Hematopoietic multipotent progenitor cell treated with erythropoietin and hydrocortisone succinate and interleukin-3 and kit ligand, for 15 days (in vitro differentiated cells): ENCODE measurements at places on chromosomes 2 and 18.

DNA sequence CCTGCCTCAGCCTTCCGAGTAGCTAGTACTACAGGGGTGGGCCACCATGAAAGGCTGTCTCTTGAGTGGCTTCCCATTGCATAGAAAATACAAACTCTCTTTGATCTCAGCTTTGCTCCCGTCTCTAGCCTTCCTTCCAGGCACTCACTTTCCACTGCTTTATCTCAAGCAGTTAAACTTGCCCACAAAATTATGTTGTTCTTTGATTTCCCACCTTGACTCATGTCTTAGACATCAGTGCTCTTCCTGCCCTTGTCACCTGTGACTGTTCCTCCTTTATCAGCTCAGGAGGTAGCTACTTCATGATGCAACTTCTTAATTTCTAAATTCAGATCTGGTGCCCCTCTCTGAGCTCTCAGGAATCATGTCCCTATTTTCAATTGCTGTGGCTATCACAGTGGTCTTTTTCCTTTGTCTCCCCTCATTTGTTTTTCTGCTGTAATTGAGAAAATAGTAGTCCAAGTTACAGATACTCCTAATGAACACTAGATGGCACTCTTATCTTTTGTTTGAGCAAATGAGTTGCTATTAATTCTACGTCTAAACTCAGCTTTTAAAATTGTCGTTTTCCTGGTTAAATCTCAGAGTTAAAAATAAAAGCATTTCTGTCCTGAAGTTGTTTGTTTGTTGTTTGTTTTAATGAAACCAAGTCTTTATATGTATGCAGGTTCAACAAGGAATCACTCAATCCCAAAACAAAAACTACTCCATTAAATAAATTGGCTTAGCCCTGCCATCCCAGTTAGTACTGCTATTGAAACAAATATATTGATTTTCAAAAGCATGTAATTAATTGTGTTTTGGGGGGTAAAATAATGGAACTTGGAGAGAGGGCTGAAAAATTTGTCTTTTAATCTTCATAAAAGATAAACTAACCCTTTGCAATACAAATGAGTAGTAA, 46.9 kb upstream of the GREB1L start:
- peak; percentile 51 for DNase-seq

GRCh38 chr18:51266773-51267172, 69.3 kb upstream of the MEX3C start:
- no peak for DNase-seq

DNA sequence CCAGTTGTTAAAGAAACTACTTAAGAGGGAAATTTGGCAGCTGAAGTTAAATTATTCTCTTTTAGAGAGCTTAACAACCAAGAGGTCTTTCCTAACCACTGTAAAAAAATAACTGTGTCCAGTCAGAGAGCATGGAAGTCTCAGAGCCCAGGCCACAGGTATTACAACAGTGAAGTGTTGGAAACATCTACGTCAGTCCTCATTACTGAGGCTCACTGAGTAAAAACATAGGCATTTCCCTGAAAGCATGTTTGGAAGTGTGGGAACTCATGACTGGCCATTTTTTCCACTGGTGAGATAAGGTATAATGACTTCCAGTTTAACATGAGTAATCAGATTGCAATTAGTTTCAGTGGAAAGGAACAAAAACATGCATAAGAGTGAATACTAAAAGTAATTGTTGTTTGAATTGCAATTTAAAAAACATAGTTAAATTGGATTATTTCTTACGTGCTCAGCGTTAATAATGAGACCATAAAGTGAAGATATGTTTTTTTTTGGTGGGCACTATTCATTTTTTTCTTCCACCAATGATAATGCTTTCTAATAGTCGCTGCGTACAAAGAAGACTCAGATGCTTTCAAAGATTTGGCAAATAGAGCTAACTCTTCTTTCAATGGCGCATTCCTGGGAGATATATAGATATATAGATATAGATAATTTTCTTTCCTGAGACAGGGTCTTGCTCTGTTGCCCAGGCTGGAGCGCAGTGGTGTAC, 60.8 kb downstream of the EFEMP1 start:
- DNase-seq, result no peak

- no peak for DNase-seq
These were observed 820.6 kb upstream of the PIK3C3 start for GRCh38 chr18:41134426-41134825.

DNA sequence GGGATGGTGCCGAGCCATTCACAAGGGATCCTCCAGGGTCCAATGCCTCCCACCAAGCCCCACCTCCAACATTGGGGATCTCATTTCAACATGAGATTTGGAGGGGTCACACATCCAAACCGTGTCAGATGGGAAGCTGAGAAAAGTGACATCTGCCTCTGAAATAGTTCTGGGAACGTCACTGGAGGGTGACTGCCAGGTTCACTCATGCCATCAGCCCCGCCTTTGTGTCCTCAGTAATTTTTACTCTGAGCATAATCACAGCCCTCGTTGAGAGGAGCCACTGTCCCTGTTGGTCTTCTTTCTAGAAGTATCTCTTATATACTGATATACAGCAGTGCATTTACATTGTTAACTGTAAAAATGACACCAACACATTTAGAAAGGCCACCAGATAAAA, 67.4 kb downstream of the KLHL29 start:
- no peak for DNase-seq

DNA sequence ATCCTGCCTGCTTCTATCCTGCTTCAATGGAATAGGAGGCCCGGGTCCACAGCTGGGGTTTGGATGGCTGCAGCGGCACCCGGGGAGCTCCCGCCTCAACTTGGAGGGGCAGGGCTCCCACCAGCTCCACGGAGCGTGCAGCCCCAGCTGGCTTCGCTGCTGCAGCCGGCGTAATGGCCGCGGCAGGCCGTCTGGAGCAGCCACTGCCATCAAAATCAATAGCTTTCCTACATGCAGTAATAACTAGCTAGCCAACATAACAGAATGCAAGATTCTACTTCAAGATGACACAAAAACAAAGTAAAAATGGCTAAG, 154.2 kb upstream of the RMP24 start:
- no peak for DNase-seq

GRCh38 chr2:178629463-178629862, 149.2 kb downstream of the PLEKHA3 start:
- DNase-seq, result no peak

DNA sequence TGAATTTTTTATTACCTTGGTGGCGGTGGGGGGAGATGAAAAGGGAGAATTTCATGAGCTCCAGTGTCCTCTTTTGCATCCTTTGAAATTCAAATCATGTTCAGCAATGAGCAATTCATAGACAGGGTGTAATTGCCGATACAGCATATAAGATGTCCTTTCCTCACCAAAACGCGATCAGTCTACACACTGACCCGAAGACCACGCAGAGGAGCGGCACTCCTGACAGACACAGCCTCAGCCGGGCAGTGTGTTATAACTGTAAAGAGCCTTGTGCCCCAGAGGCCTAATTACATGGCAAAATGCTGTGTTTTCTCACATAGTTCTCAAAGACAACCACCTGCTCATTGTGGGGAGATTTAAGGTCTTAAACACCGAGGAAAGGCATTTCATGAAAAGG, 38.4 kb upstream of the APCDD1 start:
- DNase-seq, result no peak

GRCh38 chr2:238874330-238875050, 26.6 kb downstream of the TWIST2 start:
- DNase-seq, result no peak

DNA sequence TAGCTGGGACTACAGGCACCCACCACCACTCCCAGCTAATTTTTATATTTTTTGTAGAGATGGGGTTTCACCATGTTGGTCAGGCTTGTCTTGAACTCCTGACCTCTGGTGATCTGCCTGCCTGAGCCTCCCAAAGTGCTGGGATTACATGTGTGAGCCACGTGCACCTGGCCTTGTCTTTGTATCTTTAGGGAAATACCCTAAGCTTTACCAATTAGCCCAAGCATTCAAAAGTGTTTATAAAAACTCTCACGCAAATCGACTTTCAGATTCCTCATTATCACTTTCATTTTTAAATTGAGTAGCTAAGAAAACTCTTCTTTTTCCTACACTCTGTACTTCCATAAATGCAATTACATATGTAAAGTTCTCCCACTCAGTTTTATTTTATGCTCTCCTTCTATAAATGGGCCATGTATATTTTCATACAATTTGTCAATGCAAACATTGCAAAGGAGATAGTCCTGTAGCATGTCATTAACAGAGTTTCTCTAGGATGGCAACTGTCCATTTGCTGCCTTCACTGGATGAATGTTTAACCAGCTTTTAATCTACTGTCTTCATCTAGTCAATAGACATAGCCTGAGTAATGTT, 326.2 kb upstream of the LRATD1 start:
- DNase-seq, result no peak

GRCh38 chr18:43587538-43588153, 310.4 kb upstream of the SYT4 start:
- DNase-seq, result no peak

GRCh38 chr18:76412818-76413565, 82.0 kb downstream of the ZNF516 start:
- DNase-seq, result no peak

- no peak for DNase-seq
These were observed 117.6 kb downstream of the LTBP1 start for GRCh38 chr2:33064349-33064801.

DNA sequence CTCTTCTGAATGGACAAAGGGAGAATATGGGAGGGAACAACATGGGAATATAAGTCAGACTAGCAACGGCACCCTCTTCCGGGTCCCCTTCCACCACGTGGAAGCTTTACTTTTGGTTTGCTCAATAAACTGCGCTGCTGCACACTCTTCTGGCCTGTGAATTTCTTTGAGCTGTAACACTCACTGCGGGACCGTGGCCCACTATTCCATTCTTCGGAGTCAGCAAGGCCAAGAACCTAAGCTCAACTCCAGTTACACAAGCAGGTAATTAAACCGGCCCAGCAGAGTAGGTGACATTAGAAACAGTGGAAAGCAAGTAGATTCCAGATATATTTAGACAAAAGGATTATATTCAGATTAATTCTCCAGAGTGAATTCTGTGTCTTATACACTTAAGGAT, 697.4 kb upstream of the NXPH2 start:
- no peak for DNase-seq

DNA sequence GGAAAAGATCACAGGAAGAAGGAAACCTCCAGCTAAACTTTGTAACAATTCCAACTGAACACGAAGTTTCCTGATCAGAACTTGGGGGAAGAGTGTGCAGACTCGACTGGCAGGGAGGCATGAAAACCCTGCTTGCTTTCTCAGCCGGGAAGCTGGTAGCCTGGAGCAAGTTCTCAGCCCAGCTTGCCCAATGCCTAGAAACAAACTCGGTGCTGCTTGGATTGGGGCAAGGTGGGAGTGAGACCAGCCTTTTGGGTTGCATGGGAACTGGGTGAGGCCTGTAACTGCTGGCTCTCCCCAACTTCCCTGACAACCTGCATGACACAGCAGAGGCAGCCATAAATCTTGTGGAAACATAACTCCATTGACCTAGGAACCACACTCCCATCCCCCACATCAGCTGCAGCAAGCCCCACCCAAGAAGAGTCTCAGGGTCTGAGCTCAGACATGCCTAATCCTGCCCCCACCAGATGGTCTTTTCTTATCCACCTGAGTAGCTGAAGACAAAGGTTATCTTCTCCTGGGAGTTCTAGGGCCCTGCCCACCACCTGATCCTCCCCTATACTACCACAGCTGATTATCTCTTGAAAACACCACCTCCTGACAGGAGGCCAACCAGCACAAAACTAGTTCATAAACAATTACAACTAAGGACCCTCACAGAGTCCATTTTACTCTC, 1859.7 kb upstream of the CELF4 start:
- no peak for DNase-seq

- DNase-seq, result no peak
These were observed 309.8 kb downstream of the ERBB4 start for GRCh38 chr2:212228743-212229171.

- DNase-seq, result no peak
These were observed 58.8 kb upstream of the LYPD6 start for GRCh38 chr2:149271575-149271974.

DNA sequence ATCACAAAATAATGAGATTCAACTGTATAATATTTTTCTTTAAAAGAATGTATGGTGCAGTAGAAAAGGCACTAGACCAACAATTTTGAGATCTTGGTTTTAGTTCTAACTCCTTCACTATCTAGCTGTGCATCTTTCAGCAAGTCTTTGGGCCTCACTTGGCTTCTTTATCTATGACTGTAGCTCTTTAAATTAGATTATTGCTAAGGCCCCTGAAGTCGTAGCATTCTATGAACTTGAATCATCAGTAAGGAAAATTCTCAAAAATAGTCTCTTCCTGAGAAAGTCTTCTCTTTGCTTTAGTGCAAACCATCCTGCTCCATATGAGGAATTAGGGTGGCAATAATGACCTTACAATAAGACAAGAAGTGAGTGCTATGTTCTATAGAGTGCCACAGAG, 140.4 kb downstream of the FTCDNL1 start:
- no peak for DNase-seq

- no peak for DNase-seq
These were observed 329.0 kb upstream of the LRATD1 start for GRCh38 chr2:14303366-14304115.

GRCh38 chr18:35010993-35011392, 30.2 kb upstream of the MAPRE2 start:
- no peak for DNase-seq
